ENCODE measurements at places on chromosomes 4 and X.

- no peak for DNase-seq
These were observed 33.2 kb downstream of the AWAT2 start for GRCh38 chrX:70016513-70016912.

DNA sequence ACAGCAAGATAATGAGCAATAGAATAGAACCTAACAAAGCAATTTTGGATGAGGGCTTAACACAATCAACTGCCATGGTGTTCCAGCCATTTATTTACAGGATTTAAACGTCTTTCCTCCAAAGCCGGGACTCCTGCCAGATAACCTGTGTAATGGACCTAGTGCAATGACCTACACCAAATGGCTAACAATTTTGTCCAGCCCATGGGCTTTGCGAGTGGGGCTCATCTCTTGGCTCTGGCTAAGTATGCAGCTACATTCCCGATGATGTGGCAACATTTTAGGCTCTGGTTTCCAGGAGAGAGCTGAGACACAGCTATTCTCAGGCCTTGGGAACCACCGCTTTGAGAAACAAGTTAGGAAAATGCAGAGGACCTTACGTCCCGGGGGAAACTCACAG lies 822.3 kb upstream of the FTHL17 start:
- no peak for DNase-seq

- no peak for DNase-seq
These were observed 468 bp downstream of the GLA start for GRCh38 chrX:101407167-101407747.

- no peak for DNase-seq
These were observed 1.5 kb upstream of the RELL1 start for GRCh38 chr4:37687681-37688080.

DNA sequence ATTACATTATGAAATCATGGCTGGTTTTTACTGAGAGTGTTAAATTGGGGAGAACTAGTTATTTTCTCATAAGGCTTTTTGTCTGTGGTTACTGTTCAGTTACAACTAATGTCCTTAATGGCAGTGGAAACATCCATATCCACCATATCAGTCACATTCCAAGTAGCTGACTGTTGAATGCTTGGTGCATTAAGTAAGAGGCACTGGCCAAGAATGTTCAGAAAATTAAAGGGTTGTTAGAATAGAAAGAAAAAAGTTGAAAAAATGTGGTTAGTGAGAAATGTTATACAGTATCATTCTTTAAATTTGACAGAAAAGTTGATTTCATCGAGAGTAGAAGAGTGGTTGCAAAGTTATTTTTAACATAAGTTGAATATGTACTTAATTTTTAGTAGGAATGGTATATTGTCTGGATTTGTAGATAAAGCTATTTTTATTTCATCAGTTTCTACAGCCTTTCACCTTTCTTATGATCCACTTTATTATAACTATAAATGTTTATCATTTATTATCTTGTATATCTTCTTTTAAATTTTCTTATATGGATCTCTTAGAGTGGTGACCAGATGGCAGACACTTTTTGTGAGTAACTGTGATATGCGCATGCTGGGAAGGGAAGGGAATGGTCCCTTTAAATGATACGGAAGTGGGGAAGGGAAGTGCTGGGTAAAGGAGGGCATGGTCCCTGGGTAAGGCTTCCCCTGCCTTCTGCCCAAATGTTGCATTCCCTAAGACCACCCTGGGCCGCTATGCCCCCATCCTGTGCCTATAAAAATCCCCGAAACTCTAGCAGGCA lies 2407.1 kb downstream of the ARAP2 start:
- DNase-seq = peak; percentile 66

DNA sequence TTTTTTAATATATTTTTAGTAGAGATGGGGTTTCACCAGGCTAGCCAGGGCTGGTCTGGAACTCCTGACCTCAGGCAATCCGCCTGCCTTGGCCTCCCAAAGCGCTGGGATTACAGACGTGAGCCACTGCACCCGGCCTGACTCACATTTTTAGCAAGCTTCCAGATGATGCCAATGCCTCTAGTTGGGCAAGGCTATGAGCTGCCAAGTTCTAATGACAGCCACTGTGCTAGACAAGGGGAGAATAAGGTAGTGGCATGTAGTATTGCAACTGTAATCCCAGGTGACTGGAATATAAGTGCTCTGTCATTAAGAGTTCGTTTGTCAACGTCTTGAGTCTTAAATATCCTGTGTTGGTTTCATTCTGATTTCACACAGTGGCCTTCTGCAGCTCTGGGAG lies 96.7 kb downstream of the SLIT2 start:
- DNase-seq = no peak

- peak; percentile 3 for DNase-seq
These were observed 816.0 kb upstream of the PCDH10 start for GRCh38 chr4:132332932-132333723.

- peak; percentile 65 for DNase-seq
These were observed 39.3 kb upstream of the NHSL2 start for GRCh38 chrX:71871367-71871766.

GRCh38 chr4:84691170-84691691 lies 108.3 kb downstream of the CDS1 start:
- DNase-seq = peak; percentile 97

DNA sequence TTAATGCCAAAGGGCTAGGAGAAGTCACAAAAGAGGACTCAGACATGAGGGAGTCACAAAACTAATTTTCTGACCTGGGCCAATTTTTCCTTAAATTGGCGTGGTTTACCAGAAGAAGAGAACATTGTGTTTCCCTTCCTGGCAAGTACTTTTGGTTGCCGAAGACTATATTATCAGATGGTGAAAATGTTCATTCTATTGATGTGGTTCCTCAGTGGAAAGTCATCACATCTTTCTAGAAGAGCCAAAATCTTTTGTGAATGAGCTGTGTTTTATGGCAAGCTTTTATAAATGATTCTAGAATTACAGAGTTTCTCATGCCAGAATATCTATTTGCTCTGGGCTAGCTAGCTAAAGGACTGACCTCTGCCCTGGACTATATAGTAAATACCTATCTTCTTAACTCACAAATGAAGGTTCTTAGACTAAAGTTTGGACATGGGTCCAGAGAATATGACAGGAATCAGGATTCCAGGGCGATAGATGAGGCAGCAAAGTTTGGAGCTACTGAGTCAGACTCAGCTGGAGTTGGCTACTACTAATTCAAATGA lies 288.9 kb downstream of the IL1RAPL2 start:
- DNase-seq = peak; percentile 79

DNA sequence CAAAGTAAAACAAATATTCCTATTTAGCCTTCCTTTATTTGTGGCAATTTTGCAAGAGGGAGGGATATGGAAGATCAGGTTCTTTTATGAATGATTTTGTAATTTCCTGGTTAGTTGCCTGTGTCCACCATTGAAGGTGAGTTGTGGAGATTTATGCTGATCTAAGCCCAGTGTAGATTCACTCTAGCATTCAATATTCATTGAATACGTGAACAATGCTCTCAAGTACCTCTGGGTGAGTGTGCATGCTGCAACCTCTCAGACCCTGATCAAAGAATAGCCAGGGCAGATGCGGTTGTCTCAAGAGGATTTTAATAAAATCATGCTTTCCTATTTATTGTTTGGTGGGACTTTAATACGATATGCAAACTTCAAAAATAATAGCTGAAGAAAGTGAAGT lies 628.4 kb downstream of the SPRY1 start:
- DNase-seq = no peak

- DNase-seq = peak; percentile 40
These were observed 1.4 kb downstream of the CD99 start for GRCh38 chrX:2692221-2693112.

GRCh38 chr4:13174001-13174400 lies 310.1 kb downstream of the RAB28 start:
- peak; percentile 74 for DNase-seq

GRCh38 chr4:94036964-94037363 lies 170.7 kb upstream of the SMARCAD1 start:
- no peak for DNase-seq

GRCh38 chr4:94240384-94240783 lies 32.7 kb downstream of the SMARCAD1 start:
- DNase-seq = no peak

DNA sequence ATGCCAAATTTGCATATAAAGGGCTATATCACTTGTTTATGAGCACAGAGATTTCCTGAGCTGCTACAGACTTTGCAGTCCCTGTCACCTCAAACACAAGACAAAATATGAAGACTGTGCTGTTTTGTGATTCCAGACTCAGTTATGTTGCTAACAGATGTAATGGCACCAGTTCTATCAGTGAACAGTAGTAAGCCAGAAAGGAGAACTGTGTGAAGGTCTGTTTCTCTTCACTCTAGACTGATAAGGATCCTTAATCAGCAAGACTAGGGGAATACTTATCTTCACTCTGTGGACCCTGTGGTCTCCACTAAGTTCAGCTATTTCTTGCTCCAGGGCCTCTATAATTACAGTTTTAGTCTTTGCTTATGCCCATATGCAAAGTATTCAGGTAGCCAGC lies 82.7 kb downstream of the ANXA5 start:
- DNase-seq = no peak

- peak; percentile 94 for DNase-seq
These were observed 12.6 kb downstream of the SRD5A3 start for GRCh38 chr4:55358668-55359067.

GRCh38 chr4:112109360-112110058 lies 35.7 kb upstream of the FAM241A start:
- peak; percentile 30 for DNase-seq

Data from fibroblast of mammary gland (primary cell).